Uterine smooth muscle cell (primary cell): ENCODE measurements at places on chromosomes 13 and 19. TPM values are rescaled to one million over a fixed set of nuclear protein-coding genes. Genes with fewer than 3 reads are reported as not detected.

Gene INSL3
- total RNA-seq = not detected in 2 replicates

Gene ZNF85
- total RNA-seq = 3.5 and 10.7 TPM in 2 replicates

Gene MISP3
- 0.11 and 0.25 TPM in 2 replicates for total RNA-seq

Gene ZNF441
- 13.0 and 16.4 TPM in 2 replicates for total RNA-seq

Gene IL11
- 6.9 and 8.5 TPM in 2 replicates for total RNA-seq

Gene ZNF560
- total RNA-seq = 0.11 and 0.75 TPM in 2 replicates

Gene PPP1R12C
- total RNA-seq = 44.6 and 50.9 TPM in 2 replicates

Gene TMPRSS9
- total RNA-seq = not detected in 2 replicates

Gene TDRD12
- total RNA-seq = 0.11 and 0.37 TPM in 2 replicates

Gene URAD
- total RNA-seq = not detected in 2 replicates

Gene NAPSA
- total RNA-seq = 0.11 and 0.25 TPM in 2 replicates

Gene SIGLEC5
- total RNA-seq = not detected in 2 replicates

Gene ZMYM5
- total RNA-seq = 14.4 and 15.9 TPM in 2 replicates

Gene CALR3
- 0.22 TPM in 1 of 2 replicates, not detected in the other for total RNA-seq

Gene ARRDC2
- 6.2 and 7.7 TPM in 2 replicates for total RNA-seq
